ENCODE measurements at places on chromosomes 5 and 9.
A peak's percentile ranks its signal among the peaks of the same experiment; 100 is the strongest.

DNA sequence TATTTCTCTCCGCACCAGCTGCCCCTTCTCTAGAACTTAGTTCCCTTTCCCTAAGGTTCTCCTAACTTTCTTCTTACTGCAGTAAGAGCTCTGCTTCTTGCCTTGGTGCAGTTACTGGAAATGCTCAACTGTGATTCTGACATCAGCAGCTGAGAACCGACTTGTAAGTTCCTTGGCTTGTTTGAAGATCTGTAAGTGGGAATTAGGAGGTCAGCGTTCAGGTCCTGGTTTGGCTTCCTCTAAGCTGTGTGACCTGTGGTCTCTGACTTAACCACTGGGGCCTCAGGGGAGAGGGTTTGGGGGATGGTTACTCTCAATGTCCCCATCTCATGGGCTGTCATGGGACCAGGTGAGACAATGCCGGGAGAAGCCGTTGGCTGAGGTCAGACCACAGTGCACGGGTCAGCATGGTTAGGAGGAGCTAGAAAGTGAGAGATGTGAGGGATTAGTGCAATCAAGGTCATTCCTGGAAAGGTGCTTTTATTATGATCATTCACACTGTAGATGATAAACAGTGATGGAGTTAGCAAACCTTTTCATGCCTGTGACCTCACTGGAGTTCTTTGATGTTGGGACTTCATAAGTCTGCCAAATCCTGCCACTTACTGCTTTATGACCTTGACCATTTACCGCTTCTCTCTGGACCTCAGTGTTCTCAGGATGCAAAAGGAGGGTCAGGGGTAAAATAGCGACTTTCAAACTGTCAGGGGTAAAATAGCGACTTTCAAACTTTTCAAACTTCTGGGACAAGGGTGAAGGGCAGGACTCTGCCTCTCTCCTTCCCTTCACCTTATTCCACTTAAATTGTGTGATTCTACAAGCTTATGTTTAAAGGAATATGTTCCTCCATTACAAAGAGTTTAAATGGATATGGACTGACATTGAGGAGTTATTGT, 7.3 kb downstream of the PAPPA start:
- no peak for DNase-seq
- peaks cover 10% of the 10 kb centered on the region for H3K27me3 ChIP-seq
- H3K4me3 ChIP-seq, result no peak overlapping the region
- H3K36me3 ChIP-seq, result no peaks in the 10 kb centered on the region

GRCh38 chr5:179974946-179975712, 67.4 kb upstream of the TBC1D9B start:
- DNase-seq, result peak; percentile 79
- peaks cover 5% of the 10 kb centered on the region for H3K36me3 ChIP-seq
- peak overlapping the region; percentile 93 for H3K27ac ChIP-seq
- H3K4me3 ChIP-seq, result peak overlapping the region; percentile 45

- peaks cover 5% of the 10 kb centered on the region for H3K27me3 ChIP-seq
- H3K4me3 ChIP-seq, result peak overlapping the region; percentile 50
- peak; percentile 44 for DNase-seq
- peaks cover 43% of the 10 kb centered on the region for H3K4me1 ChIP-seq
- H3K36me3 ChIP-seq, result no peaks in the 10 kb centered on the region
Observed at GRCh38 chr5:133825631-133826289, 142.7 kb downstream of the C5orf15 start.

DNA sequence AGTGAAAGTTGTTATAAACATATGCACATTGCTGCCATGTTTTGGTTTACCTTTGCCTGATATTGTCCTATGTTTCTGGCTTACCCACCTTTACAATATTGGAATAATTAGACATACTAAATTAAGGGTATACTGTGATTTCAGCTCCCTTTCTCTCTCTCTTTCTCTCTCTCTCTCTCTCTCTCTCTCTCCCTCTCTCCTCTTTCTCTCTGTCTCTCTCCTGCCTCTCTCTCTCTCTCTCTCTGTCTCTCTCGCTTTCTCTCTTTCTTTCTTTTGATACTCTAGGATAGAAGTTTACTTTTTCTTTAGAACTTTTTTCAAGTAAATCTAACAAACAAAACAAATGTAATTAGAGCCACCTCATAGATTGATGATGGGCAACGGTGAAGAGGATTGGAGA, 239.6 kb downstream of the TMEM161B start:
- peaks cover 3% of the 10 kb centered on the region for H3K27me3 ChIP-seq
- DNase-seq, result no peak
- no peak overlapping the region for H3K4me3 ChIP-seq
- H3K4me1 ChIP-seq, result no peaks in the 10 kb centered on the region

DNA sequence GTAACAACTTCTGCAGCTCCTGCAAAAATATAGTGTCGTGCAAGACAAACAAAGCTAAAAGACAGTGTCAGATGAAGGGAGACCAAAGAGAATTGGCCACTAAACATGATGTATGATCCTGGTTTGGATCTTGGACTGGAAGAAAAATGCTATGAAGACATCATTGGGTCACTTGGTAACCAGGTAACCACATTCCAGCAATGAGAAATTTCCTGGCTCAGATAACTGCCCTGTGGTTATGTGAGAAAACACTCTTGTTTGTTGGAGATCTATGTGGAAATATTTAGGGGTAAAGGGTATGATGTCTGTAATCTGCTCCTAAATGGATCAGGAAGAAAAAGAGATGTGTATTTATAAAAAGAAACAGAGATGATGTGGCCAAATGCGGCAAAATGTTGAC, 45.5 kb upstream of the ANKRD33B start:
- H3K27me3 ChIP-seq, result no peaks in the 10 kb centered on the region
- no peak for DNase-seq
- H3K4me1 ChIP-seq, result peaks cover 12% of the 10 kb centered on the region
- H3K27ac ChIP-seq, result no peak overlapping the region
- H3K4me3 ChIP-seq, result no peak overlapping the region

GRCh38 chr5:158937381-158937952, 162.2 kb downstream of the EBF1 start:
- H3K27me3 ChIP-seq, result no peaks in the 10 kb centered on the region
- DNase-seq, result no peak
- H3K4me1 ChIP-seq, result peaks cover 52% of the 10 kb centered on the region
- H3K4me3 ChIP-seq, result no peak overlapping the region
- peak overlapping the region; percentile 56 for H3K27ac ChIP-seq

GRCh38 chr9:107219486-107220077, 63.5 kb upstream of the RAD23B start:
- no peak for DNase-seq
- peaks cover 13% of the 10 kb centered on the region for H3K4me1 ChIP-seq
- peaks cover 5% of the 10 kb centered on the region for H3K27me3 ChIP-seq
- no peak overlapping the region for H3K27ac ChIP-seq
- H3K36me3 ChIP-seq, result no peaks in the 10 kb centered on the region
- no peak overlapping the region for H3K4me3 ChIP-seq

DNA sequence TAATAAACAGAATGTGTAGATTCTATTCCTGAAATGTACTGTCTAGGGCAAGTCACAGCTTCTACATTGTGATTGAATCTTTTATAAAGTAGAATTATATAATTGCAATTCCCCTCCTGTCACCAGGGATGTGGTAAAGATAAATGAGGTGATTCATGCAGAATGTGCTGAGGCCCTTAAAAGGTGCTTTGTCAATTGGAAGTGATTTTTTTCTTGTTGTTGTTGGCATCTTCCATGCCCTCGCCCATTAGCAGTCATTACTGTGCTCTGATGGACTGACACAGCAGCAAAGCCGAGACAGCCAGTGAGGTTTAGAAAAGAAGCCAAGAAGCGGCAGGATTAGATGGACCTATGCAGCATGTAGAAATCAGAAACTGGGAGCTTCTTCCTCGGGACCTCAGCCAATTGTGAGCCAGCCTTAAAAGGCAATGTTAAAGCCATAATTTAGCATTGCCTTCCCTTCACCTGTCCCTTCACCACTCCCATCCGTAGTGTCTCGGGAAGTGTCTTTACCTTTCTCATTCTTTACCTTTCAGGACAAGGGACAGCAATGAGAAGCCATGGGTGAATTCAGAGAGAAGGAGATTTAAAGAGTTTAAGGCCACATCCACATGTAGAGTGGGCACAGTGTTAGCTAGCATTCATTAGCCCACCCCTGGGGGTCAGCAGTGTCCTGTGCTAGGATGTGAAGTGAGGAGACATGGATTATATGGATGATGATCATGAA, 257.8 kb downstream of the PLK2 start:
- DNase-seq, result no peak
- H3K4me3 ChIP-seq, result no peak overlapping the region
- peaks cover 5% of the 10 kb centered on the region for H3K27me3 ChIP-seq
- H3K27ac ChIP-seq, result no peak overlapping the region
- no peaks in the 10 kb centered on the region for H3K4me1 ChIP-seq
- no peaks in the 10 kb centered on the region for H3K36me3 ChIP-seq

- DNase-seq, result no peak
- peaks cover 12% of the 10 kb centered on the region for H3K36me3 ChIP-seq
- H3K4me1 ChIP-seq, result peaks cover 26% of the 10 kb centered on the region
- H3K27ac ChIP-seq, result peak overlapping the region; percentile 54
- H3K27me3 ChIP-seq, result no peaks in the 10 kb centered on the region
- no peak overlapping the region for H3K4me3 ChIP-seq
Observed at GRCh38 chr9:27510780-27511179, 13.3 kb upstream of the IFNK start.

- H3K4me3 ChIP-seq, result no peak overlapping the region
- peaks cover 4% of the 10 kb centered on the region for H3K27me3 ChIP-seq
- DNase-seq, result no peak
Observed at GRCh38 chr5:14588758-14589543, 7.4 kb downstream of the OTULINL start.

DNA sequence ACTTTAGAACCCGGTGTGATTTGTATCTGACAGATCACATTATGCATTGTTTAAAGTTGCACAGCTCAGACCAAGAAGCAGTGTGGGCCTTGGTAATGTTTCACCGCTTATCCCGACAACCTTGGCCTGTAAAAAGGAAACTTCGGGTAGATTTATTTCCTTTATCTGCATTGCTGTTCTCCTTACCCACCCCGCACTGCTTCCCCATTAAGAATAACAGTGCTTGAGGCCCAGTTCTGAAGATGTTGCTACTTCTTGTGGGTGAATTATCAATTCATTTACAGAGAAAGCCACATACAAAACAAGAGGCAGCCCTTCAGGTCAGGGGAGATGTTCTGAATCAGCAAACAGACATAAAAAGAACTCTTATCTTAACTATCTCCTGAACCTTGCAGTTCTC, 8.4 kb downstream of the SMARCA2 start:
- H3K4me1 ChIP-seq, result peaks cover 65% of the 10 kb centered on the region
- no peak overlapping the region for H3K4me3 ChIP-seq
- no peaks in the 10 kb centered on the region for H3K27me3 ChIP-seq

GRCh38 chr9:105066275-105066865, 138.4 kb upstream of the ABCA1 start:
- DNase-seq, result no peak
- H3K4me1 ChIP-seq, result peaks cover 6% of the 10 kb centered on the region
- H3K36me3 ChIP-seq, result no peaks in the 10 kb centered on the region

DNA sequence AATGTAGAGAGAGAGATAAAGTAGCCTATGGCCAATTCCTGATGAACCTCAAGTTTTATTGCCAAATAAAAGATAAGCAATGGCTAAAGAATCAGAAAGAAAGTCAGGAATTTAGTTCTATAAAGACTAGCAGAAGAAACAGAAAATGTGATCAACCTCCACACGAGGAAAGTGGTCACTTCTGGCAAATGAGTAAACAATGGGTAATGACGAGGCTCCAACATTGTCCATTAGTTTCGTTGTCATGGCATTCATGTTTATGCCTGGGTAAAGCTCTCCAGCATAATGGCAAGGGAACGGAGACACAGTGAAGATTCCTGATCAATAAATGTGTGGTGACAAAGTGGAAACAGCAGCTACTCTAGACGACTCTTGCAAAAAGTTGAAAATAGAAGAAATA, 341.8 kb upstream of the CTNND2 start:
- H3K27me3 ChIP-seq, result no peaks in the 10 kb centered on the region
- no peak for DNase-seq
- H3K4me1 ChIP-seq, result no peaks in the 10 kb centered on the region
- H3K27ac ChIP-seq, result no peak overlapping the region

GRCh38 chr5:158463188-158463587, 604.2 kb upstream of the CLINT1 start:
- no peaks in the 10 kb centered on the region for H3K27me3 ChIP-seq
- H3K27ac ChIP-seq, result no peak overlapping the region
- no peak overlapping the region for H3K4me3 ChIP-seq

- H3K36me3 ChIP-seq, result peaks cover 2% of the 10 kb centered on the region
- no peak overlapping the region for H3K27ac ChIP-seq
- H3K27me3 ChIP-seq, result peaks cover 24% of the 10 kb centered on the region
- DNase-seq, result no peak
- H3K4me3 ChIP-seq, result no peak overlapping the region
- peaks cover 14% of the 10 kb centered on the region for H3K4me1 ChIP-seq
Observed at GRCh38 chr9:98326459-98327248, 71.2 kb upstream of the TBC1D2 start.

DNA sequence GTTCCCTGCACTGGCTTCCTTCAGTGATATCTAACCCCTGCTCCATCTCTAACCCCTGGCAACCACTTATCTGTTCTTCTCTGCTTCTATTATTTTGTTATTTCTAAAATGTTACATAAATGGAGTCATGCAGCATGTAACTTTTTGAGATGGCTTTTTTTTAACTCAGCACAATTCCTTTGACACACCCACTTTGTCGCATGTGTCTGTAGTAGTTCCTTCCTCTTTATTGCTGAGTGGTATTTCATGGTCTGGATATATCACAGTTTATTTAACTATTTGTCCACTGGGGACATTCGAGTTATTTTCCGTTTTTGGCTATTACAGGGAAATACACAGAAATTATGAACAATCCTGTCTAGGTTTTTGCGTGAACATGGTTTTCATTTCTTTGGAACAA, 200.2 kb downstream of the TRIO start:
- no peak for DNase-seq
- H3K4me1 ChIP-seq, result peaks cover 32% of the 10 kb centered on the region

DNA sequence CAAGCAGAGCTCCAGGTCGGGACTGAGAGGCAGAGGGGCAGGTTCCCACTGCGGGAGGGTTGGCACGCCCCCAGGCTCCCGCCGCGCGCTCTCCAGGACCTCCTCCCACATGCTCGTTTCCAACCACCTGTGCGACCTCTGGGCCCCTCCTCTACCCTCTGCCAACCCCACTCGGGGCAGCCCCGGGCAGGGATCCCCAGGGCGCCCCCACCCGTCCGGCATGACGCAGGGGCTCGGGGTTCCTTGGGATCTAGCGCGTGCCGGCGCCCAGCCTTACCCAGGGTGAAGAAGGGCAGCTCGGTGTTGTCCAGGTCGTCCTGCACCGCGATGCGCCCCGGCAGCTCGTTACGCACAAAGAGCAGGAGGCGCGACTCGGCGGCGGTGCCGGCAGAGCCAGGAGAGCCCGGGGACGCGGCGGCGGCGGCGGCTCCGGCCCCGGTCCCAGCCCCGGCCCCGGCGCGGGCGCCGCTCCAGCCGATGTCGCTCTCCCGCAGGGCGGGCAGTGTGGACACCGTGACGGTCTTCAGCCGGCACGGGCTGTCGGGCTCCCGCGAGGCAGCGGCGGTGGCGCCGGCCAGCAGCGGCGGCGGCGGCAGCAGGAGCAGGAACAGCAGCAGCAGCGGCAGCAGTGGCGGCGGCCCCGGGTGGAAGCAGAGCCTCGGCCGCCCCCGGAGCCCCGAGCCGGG, 494 bp downstream of the ASTN2 start:
- H3K27ac ChIP-seq, result no peak overlapping the region
- H3K36me3 ChIP-seq, result no peaks in the 10 kb centered on the region
- H3K27me3 ChIP-seq, result peaks cover 18% of the 10 kb centered on the region

GRCh38 chr5:126219616-126220015, 203.6 kb upstream of the GRAMD2B start:
- peaks cover 1% of the 10 kb centered on the region for H3K27me3 ChIP-seq
- no peak for DNase-seq
- H3K4me3 ChIP-seq, result no peak overlapping the region
- H3K4me1 ChIP-seq, result no peaks in the 10 kb centered on the region
- H3K27ac ChIP-seq, result no peak overlapping the region
- H3K36me3 ChIP-seq, result no peaks in the 10 kb centered on the region

Measured in memory B cell (primary cell).